ENCODE measurements at places on chromosomes 3 and 15. TPM values are rescaled to one million over a fixed set of nuclear protein-coding genes. Genes with fewer than 3 reads are reported as not detected.

Gene TMEM207
- not detected for total RNA-seq

Gene GOLGA8S
- total RNA-seq, result 0.18 TPM

Gene ECE2
- total RNA-seq, result not detected

Gene UBAP1L
- total RNA-seq, result 0.60 TPM

Gene CRELD1
- 14.5 TPM for total RNA-seq

Gene FHIT
- 0.72 TPM for total RNA-seq

Gene CKMT1B
- total RNA-seq, result 5.1 TPM

Gene TMEM158
- 15.2 TPM for total RNA-seq

Gene PSTPIP1
- not detected for total RNA-seq

Gene EIF4E3
- total RNA-seq, result 3.8 TPM

Gene STXBP5L
- not detected for total RNA-seq

Gene CFAP92
- total RNA-seq, result not detected

Gene ARGFX
- not detected for total RNA-seq

Gene ENTPD3
- not detected for total RNA-seq

Gene CXCR6
- total RNA-seq, result not detected

Gene CADPS
- not detected for total RNA-seq

Gene GOLIM4
- total RNA-seq, result 19.5 TPM

Gene STAC
- 2.3 TPM for total RNA-seq

Gene RYR3
- total RNA-seq, result not detected

Gene FBLN2
- 2.1 TPM for total RNA-seq

Gene CDAN1
- 8.5 TPM for total RNA-seq

Gene MFN1
- 19.2 TPM for total RNA-seq

Gene HYAL3
- 7.0 TPM for total RNA-seq

Gene KBTBD13
- total RNA-seq, result not detected

Gene STRA6
- 69.6 TPM for total RNA-seq

Measured in A549 treated with Mapracorat at 1 μM for 4 hours (cell line).